Stimulated activated CD8-positive, alpha-beta memory T cell treated with anti-CD3 and anti-CD28 coated beads, Interleukin-2, amount 100 ng/mL, for 48 hours (primary cell): ENCODE measurements at places on chromosomes 3 and 15.

DNA sequence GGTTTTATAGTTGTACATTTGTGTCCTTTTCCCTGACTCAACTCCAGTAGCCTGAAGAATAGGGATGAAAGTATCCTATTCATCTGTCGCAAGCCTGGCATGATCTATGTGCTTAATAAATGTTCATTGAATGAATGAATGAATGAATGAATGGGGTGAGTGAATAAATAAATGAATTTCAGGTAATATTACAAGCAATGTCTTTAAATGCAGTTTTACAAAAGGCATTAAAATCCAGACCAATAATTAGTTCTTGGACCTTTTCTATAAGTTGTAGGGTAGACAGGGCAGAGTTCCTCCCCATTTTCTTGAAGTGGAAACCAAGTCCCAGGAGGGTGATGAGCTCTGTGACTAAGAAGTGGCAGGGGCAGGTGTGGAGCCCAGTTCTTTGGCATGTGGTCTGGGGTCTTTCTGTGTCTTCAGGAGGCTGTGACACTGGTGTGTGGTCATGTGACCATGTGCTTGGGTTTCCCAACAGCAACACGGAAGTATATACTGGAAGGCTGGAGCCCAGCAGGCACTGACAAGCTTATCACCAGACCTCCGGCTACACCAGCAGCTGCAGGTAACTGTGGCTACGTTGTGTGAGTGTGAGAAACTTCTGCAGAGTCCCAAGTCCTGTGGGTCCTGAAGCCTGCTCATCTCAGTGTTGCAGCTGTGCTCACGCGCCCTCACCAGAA is 18.3 kb downstream of the XYLB start:
- DNase-seq, result no peak

DNA sequence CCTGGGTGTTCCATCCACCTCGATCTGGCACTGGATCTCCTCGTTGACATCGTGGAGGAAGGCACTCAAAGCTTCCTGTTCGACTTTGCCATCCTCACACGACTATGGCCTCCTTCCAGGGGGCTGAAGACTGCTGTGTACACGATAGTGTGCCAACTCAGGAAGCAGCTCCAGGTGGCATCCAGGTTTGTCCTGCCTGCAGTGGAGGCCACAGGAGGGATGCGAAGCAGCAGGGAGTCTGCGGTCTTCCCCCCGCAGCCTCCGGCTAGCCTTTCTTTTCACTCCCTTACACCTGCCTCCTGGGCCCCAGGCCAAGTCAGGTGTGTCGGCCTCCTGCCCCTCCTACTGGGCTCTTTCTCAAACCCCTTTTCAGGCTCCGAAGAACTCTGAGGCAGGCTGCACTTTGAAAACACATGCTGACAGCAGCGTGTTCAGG is 32.2 kb downstream of the SYNM start:
- no peak for DNase-seq

GRCh38 chr3:8784676-8785435 is 15.4 kb upstream of the OXTR start:
- DNase-seq, result no peak

DNA sequence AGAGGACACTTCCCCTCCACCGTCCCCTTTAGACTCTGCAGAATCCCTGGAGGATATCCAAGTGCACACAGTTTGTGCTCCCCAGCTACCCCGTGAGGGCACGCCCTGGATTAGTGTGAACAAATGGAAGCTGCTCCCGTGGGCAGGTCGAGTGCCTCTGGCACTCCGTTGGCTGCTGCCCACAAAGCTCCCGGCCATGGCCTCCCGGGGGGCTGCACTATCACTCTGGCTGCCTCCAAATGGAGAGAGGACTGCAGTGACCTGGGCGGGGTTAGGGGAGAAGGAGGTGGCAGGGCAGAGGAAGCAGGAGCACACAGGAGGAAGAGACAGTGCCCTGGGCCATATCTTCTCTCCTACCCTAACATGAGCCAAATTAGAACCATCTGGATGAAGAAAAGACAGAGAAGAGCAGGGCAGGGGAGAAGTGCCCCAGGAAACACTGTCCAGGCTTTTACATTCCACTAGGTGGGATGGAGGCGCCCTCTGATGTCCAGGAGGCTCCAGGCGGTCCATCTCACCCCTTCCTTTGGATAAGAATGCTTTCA is 29.4 kb upstream of the ACAD9 start:
- DNase-seq, result no peak

DNA sequence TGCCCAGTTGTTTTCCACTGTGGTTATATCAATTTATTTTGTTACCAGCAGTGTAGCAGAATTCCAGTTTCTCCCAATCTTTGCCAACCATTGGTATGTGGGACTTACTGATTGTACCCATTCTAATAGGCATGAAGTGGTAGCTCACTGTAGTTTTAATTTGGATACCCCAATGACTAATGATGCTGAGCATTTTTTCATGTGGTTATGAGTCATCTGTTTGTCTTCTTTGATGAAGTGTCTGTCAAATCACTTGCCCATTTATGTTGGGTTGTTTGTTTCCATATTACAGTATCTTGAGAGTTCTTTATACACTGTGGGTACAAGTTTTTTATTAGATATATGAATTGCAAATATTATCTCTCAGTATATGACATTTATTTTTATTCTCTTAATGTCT is 644.3 kb downstream of the NR2F2 start:
- DNase-seq, result no peak

GRCh38 chr3:26375843-26376530 is 246.6 kb upstream of the LRRC3B start:
- DNase-seq, result no peak

GRCh38 chr15:38073178-38073946 is 138.9 kb downstream of the TMCO5A start:
- no peak for DNase-seq

DNA sequence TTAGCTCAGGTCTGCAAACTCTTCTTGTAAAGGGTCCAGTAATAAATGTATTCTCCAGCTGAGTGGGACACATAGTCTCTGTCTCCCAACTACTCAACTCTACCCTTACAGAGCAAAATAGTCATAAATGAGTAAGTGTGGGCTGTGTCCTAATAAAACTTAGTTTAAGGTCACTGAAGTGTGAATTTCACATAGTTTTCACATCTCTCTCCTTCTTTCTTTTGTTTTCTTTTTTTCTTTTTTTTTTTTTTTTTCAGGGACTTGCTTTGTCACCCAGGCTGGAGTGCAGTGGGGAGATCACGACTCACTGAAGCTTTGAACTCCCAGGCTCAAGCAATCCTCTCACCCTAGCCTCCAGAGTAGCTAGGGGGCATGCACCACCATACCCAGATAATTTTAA is 1.9 kb upstream of the ACTL6A start:
- DNase-seq, result no peak

GRCh38 chr3:130354430-130354829 is 9.0 kb downstream of the COL6A5 start:
- DNase-seq, result no peak

- no peak for DNase-seq
Measured at GRCh38 chr3:127789990-127790881, 32.1 kb downstream of the MGLL start.

DNA sequence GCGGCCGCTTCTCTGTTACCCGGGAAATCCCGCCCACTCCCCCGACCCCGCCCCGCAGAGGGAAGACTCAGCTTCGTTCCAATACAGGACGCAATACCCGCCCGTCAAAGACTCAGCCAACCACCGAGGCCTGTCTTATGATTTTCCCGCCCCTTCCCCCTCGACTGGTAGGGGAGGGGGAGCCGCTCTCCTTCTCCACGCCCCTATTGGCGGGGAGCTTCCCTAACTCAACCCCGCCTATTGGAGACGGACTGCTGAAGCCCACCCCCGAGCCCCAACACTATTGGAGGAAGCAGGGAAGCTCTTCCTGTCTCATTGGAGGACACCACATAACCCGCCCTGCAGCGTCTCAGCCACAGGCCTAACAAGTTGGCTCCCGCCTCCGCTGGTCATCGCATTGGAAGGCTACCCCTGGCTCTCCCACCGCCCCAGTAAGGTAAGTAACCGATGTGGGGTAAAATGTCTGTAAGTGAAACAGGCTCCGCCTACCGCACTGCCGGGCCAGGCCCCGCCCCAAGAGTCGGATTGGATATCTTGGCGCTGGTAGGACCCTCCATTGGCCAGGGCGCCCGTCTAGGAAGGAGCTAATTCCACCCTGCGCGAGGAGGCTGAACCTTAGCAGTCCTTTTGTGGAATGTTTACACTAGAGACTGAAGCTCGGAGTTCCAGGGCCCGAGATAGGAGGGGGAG is at the start of gene SIN3A:
Gene SIN3A, minus strand, starts transcription at position 17 of the 690 bp plus-strand sequence. CDS start 21,315 bp downstream, outside the sequence.
- peak; percentile 99 for DNase-seq

DNA sequence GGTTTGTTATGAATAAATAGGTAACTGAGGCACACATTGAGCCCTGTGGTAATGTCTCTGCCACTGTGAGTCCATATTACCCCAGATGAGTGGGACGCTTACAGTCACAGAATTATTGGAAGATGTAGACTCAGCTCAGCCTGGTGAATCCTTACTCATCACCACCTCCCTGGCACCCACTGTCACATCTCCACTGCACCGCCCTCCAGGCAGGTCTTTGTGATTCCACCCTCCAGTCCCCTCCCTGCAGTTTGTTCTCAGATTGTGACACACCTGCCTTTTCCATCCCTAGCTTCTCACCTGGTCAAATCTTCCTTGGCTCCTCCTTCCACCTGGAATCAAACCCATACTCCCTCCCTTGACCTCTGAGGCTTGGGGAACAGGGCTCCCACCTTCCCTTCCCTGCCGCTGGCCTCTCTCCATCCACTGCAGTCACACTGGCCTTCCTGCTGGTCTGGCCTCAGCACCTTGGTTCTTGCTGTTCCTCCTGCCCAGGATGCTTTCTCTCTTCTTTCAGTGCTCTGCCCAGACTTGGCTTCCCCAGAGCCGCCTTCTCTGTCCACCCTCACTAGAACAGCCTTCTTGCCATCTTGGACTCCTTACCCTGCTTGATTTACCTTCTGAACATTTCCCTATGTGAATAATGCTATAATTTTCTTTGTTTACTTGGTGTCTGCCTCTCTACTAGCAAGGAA is 9.4 kb downstream of the SLC6A20 start:
- no peak for DNase-seq

DNA sequence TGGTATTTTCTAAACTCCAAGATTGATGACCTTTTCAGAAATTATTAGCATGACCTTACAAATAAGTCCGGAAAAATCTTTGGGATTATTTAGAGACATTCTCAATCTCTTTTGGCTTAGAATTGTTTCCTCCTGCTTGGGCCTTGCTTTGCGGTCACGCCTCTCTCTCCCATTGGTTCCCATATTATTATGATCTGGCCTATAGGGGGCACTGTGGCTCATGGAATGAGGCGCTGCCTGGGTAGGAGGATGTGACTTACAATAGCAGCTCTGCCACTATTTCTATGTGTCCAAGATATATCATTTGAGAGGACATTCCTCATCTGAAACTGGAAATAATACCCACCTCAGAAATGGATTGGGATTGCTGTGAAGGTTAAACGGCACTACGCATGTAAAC is 464.9 kb downstream of the MFSD1 start:
- DNase-seq, result no peak

GRCh38 chr15:34597316-34597715 is 13.9 kb upstream of the GOLGA8B start:
- no peak for DNase-seq

DNA sequence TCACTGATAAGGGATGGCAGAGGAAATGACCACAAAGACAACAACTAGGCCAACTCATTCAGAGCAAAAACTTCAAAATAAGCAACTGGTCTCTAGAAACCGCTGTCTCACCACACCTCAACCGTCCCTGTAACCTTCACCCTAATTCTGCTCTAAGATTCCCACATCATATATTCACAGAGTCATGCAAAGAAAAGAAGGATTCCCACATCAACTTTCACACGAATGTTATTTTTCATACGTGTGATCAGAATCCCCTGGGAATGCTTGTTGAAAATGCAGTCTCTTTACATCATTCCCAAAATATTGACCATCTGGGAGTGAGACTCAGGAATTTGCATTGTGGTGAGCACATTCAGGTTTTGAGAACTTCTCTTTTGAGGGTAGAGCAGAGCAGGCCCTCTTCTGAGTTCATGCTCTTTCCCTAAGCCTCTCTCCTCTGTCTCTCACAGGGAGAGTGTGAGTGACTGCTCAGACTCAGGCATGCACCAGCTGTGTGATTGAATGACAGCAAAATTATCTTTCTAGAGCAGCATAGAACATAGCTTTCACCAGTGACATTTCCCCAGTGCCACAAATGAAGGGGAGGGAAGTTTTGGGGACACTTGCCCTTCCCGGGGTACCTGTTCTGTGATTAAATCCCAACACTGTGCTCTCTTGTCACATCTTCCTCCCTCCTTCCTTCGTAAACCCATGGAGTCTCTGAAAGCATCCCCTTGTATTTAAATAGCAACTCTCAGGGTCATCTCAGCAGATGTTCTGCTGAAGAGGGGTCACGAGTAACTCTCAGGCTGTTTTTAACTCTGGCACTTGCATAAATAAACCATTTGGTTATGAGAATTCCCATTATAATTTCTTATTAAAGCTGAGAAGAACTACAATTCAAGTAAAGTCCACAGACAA is 170.9 kb downstream of the PLCL2 start:
- no peak for DNase-seq

DNA sequence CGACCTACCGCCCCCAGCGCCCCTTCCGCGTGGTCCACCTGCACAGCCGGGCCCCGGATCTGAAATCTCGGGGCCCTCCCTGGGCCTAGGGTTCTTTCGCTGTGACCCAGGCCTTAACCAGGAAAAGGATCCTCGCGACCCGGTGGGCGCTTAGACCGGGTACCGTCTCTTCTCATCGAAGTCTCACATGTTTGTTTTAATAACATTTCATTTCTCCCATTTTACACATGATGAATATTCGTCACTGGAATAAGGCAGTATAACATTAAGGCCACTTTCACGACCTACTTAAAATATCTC is 277 bp upstream of the DALRD3 start:
- no peak for DNase-seq

DNA sequence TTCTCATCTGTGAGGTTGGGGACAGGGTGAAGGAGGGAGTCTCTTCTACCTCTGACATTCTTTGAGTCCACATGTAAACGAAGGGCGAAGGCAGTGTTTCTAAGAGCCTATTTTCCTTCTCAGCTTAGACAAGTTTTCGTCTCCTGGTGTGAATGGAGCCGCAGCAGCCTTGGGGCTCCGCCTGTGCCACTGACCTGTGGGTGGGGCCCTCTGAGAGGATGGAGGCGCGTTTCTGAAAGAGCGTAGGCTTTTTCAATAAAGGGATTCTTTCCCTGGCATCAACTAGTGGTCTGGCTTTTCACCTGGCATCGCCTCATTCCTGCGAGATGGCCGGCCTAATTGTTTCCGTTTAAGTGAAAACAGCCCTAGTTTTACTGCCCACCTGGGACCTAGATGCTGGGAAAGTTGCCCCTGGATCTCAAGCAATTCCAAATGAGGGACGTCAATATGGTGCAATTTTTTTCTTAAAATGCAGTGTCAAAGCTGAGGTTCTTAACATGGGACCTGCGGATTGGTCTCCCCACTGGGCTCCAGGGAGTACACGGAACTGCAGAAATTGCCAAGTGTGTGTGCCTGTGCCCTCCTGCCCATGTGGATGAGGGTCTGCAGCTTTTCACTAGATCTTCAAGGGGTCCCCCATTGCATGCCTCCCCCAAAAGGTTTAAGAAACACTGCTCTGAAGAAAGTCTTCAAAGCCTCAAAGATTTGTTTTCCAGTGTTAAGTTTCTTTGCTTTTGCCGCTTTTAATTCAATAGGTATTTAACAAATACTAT is 958 bp downstream of the GLDN start:
- DNase-seq, result no peak
